Mammary epithelial cell (primary cell): ENCODE measurements at places on chromosomes 3 and 15. TPM values are rescaled to one million over a fixed set of nuclear protein-coding genes. Genes with fewer than 3 reads are reported as not detected.

LZTFL1 gene
- total RNA-seq: 13.7 TPM

NOX5 gene
- 0.50 TPM for total RNA-seq

SOX14 gene
- total RNA-seq: not detected

GXYLT2 gene
- total RNA-seq: 2.5 and 3.9 TPM in 2 replicates

SLC9A9 gene
- 7.8 TPM for total RNA-seq

HYAL1 gene
- 0.17 TPM for total RNA-seq

EFCC1 gene
- total RNA-seq: not detected in 2 replicates

TRANK1 gene
- total RNA-seq: 0.56 and 1.4 TPM in 2 replicates

GOLGA6C gene
- not detected in 2 replicates for total RNA-seq

PRSS50 gene
- total RNA-seq: under 0.01 TPM
